Activated naive CD4-positive, alpha-beta T cell treated with anti-CD3 and anti-CD28 coated beads for 36 hours (primary cell): ENCODE measurements at places on chromosomes 5 and 9. TPM values are rescaled to one million over a fixed set of nuclear protein-coding genes. Genes with fewer than 3 reads are reported as not detected.

GRCh38 chr5:120368923-120369715, 95.0 kb upstream of the PRR16 start:
- DNase-seq = no peak

GRCh38 chr5:65209341-65209740, 272.4 kb downstream of the ADAMTS6 start:
- DNase-seq = no peak

GRCh38 chr5:160493806-160494338, 72.2 kb downstream of the PTTG1 start:
- no peak for DNase-seq

GRCh38 chr5:132300577-132301343, 6.6 kb downstream of the SLC22A4 start:
- DNase-seq = no peak

DNA sequence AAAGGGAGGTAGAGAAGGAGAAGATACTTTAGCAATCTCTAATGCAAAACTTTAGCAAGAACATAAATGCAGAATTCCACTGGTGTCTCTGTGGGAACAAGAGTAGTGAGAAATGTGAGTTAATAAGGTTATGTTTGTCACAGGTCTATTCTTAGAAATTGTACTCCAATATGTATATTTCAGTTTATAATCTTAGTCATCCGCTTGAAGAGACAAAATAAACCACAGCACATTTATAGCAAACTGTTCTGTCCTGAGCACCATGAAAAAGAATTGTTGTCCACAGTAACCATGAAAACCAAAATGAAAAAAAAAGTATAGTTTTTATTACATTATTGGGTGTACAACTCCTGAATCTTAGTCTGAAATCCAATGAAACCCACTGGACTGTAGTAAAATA, 93.6 kb upstream of the TSLP start:
- DNase-seq = no peak

GRCh38 chr5:74406844-74407243, 233.7 kb downstream of the ENC1 start:
- DNase-seq = no peak

DNA sequence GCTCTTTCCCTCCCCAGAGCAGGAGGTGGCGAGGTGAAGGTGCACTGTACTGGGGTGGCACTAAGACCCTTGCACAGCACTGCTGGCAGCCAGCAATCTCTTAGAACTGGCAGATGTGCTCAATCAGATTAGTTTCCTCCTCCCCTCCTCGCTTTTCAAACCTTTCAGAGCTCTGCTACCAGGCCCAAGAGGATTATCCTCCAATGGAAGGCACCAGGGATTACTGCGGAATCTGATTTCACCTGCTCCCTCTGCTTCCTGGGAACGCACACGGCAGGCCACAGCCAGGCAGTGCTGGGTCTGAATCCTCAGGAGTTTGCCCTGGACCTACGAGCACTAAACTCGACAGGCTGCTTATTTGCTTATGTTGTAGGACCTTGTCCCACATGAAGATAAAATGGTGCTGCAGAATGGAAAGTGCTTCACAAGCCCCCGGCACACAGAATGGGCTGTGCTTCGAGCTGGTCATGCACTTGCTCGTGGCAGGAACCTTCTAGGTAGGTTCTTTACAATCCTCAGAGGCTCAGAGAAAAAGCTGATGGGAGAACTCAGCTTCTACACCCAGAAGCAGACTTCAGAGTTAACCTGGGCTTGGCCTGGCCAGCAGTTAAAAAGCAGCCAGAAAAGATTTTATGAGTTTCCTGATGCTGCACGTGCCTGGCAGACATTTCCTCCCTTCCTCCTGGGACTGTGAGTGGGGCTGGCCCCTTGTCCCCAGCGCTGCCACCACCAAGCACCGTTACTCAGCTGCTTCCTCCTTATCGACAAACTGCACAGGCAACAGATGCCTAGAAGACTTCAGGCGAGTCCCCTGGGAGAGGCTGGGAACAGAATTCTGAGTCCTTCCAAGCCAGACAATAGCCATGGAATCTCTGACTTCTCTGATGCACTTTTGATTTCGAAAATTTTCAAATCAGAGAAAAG, 33.1 kb downstream of the FABP6 start:
- no peak for DNase-seq

GRCh38 chr9:26426551-26427131, 466.0 kb downstream of the CAAP1 start:
- DNase-seq = no peak

DNA sequence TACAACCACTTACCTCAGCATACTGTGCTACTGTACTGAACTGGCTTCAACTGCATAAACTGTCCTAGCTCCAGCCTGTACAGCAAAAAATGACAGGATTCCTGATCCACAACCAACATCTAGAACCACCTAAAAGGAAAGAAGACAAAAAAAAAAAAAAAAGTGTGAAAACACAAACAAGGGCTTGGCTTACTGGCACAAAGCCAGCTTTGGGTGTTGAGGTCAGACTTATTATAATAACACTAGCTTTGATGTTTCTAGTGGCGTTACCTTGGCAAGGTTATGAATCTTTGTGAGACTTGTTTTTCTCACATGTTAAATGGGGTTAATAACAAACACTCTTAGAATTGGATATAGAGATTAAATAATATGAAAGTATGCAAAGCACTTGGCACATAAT, 148.5 kb upstream of the PUM3 start:
- no peak for DNase-seq

The CDX1 gene
- total RNA-seq = not detected

The S1PR3 gene
- 1.4 TPM for total RNA-seq

The PCDHB12 gene
- total RNA-seq = not detected

The RASEF gene
- not detected for total RNA-seq
